ENCODE measurements at places on chromosomes 7 and 10. TPM values are rescaled to one million over a fixed set of nuclear protein-coding genes. Genes with fewer than 3 reads are reported as not detected.

The MARCHF5 gene
- total RNA-seq, result 42.6 TPM

The NAT16 gene
- total RNA-seq, result not detected

The FOXI2 gene
- total RNA-seq, result not detected

The TRIP6 gene
- total RNA-seq, result 21.4 TPM

The VGF gene
- 0.40 TPM for total RNA-seq

DNA sequence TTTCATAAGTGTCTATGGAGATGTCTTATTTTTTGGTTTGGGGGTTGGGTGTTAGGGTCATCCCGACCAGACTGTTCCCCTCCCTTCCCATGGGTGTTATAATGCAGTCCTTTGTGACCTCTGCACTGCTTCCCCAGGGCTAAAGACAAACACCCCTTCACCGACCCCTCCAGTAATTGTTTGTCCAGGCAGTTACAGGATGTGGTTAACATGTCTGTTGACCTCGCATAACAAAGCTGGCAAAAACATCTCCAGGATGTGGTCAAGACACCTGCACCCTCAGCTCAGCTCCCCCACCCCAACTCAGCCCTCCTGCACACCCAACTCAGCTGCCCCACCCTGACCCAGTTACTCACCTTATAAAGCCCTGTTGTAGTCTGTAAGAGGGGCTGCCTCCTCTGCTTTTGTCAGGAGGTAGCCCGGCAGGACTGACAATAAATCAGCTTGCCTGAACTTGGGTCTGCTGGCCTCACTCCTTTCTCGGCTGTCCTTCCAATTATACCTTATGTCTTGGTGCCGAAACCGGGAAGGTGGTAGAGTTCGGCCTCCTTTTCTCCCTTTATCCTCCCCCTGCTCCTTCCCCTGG, 102.2 kb downstream of the ZNF92 start:
- DNase-seq, result no peak

DNA sequence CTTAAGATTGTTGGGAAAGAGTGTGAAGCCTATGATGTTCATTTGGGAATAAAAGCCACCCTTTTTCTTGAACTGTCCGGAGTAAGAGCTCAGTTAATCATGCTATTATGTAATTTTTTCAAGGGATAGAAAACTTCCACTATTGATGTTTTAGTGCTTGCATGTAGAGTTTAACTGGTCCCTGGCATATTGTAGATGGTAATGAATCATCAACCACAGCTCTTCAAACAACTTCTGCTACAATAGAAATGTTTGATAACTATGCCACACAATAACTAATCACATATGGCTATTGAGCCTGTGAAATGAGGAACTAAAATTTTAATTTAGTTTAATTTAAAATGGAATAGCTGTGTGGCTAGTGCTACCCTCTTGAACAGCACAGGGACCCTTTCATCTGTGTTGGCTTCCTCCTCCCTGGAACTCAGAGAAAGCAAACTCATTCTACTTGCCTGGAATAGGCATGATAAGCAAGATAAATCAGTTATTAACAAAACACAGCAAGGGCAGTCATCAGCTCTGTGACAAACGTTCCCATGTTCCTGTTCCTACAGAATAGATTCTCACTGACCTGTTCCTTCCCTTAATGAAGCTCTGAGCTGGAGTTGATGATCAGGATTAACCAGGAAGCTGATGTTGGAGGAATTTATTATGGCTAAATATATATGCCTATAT, 4.9 kb upstream of the SRI start:
- no peak for DNase-seq

DNA sequence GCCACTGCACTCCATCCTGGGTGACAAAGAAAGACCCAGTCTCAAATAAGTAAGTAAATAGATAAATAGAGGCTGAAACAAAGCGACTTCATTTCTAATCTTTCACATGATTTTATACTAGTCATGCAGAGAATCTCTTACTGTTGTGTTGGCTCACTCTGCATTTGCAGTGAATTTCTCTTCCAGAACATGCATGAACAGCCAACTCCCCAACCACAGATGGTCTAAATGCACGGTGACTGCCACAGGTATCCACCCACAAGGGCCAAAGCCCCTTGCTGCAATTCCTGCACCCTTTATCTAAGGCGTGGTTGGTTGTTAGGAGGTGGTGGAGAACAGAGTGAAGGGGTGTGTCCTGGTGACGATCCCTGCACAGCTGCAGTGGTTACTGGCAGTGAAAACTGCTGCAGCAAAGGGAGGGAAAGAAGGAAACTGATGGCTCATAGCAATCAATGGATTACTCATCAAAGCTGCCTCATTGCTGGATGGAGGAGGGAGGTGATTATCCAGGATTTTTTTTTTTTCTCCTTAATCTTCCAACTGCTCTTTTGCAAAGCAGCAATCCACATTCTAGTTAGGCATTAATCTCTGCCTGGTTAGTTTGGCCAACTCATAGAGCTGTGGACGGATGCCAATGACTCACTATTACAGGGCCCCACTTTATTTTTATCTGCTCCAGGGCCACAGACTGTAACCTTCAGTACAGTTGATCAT, 50.6 kb downstream of the PRTFDC1 start:
- peak; percentile 68 for DNase-seq

GRCh38 chr10:80870282-80870681, 332.6 kb downstream of the SH2D4B start:
- DNase-seq, result no peak

DNA sequence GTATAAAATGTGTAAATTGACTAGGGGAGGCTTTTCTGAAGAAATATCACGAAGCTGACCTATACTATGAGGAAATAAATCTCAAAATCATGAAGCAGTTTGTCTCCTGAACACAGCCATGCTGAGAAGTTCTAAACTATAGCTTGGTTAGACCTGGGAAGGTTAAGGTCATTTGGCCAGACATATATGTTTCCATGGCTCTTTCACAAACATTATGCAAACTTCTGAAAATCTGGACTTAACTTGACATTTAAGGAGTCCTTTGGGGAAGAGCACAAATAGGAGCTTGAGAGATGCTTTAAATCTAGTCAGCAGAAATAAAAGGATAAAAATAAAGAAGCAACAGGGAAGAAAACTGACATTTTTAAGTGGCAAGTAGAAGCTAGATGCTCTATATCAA, 115.9 kb upstream of the MEOX2 start:
- no peak for DNase-seq

DNA sequence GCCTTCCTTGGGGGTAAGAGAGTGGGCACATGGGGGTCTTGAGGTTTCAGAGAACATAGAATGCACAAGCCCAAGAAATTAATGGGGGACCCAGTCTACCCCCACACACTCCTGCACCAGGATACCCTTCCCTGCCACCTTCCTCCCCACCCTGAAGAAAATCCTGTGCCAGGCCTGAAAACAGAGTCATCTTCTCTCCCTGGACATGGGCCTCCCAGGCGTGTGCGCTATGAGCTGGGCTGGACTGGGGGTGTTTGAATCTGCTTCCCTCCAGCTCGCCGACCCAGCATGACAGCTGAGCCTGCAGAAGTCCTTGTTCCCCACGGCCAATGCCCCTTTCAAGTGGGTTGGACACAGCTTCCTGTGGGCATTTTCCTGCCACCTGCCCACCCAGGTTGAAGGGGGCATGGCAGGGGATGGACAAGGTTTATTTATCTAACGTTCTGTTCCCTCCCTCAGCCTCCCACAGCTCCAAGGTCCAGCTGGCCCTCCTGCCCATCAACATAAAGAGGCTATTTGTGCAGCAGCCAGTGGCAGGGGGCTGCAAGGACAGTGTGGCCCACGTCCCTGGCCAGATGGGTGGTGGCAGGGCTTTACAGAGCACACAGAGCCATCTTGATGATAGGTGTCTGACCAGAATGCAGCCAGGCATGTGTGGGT, 141.0 kb downstream of the SH3PXD2A start:
- no peak for DNase-seq

DNA sequence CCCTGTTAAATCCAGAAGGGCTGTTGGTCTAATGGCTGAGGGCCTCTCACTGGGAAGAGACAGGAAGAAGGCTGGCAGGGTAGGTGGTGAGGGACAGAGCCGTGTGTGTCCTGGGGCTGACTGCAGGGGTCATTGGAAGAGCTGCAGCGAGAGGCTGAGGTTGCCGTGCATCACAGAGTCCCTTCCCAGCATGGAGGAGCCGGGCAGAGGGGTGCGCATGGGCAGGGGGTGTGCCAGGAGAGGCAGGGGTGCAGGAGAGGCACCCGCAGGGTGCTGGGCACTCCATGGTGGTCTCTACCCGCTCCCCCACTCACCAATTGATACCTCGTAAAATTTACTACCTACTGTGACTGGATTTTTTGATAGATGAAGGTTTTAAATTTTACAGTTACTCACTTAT, 124.3 kb downstream of the ACTR3B start:
- no peak for DNase-seq

DNA sequence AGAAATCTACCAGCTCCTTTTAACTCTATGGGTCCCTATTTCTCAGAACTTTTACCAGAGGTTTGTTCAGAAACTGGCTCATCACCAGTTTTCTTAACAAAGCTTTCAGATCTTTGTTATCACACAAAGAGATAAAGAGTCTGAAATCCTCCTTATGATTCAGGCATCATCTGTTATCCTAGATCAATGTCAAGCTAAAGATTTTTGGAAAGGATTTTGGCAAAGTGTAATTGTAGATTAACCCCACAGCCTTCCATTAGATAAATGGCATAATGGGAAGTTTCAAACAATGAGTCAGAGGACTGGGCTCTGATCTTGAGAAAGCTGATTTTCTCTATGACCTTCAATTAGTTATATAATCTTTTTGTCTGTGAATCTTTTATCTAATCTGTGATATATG, 192.2 kb downstream of the NXPH1 start:
- DNase-seq, result no peak

DNA sequence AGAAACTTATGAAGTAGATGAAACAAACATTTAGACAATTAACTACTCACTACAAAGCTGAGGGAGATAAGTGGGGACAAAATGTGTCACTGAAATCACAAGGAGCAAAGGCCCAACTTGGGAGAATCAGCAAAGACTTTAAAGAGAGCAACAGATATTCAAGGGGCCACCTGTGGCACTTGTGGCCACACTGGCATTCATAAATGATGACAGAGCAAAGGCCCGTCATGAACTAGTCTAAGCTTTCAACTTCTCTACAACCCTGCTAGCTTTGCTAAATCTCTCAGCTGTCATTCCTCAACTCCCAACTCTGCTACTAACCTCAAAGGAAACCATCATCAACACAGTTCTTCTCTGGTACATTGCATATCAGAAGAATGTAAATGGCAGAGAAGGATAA, 178.4 kb downstream of the CPEB3 start:
- no peak for DNase-seq

GRCh38 chr7:33677556-33677955, 227.8 kb upstream of the BMPER start:
- no peak for DNase-seq

- no peak for DNase-seq
These were observed 27.0 kb downstream of the GHRHR start for GRCh38 chr7:30990673-30991170.

DNA sequence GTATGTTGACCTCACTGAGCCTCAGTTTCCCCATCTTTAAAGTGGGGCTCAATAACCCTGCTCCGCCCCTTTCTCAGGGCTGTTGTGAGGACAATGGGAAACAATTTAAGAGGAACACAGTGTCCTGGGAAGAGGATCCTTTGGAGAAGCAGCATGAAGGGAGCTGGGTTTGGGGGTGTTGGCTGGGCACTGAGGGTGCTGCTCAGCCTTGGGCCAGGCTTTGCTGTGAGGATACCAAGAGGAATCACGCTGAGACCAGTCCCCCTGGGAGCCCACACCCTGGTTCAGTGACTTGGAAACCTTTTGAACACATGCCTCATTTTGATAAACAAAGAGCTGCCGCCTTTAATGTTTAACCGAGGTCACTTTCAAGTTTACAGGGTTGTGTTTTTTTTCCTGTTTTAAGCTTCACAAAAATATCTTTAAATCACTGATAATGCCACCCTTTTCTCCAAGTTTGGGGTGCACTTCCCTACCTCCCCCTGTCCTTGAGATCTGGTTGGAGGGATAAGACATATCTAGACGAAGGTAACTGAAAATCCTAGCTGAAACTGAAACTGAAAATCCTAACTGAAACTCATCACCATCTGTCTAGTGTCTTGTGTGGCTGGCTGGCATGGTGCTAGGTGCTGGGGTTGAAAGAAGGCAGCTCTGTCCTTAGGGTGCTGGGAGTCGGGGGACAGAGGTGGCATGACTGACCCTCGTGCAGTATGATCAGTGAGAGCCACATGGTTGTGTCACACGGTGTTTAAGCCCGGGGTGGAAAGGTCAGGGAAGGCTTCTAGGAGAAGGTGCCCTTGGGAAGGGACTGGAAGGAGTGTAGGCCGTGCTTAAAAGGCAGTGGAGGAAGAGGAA, 27.7 kb downstream of the ZNF775 start:
- DNase-seq, result peak; percentile 68

GRCh38 chr7:44390701-44391100, 65.3 kb upstream of the CAMK2B start:
- DNase-seq, result peak; percentile 7

- DNase-seq, result no peak
These were observed 76.8 kb downstream of the CLEC2L start for GRCh38 chr7:139600306-139600705.

GRCh38 chr7:153422291-153423209, 629.6 kb upstream of the DPP6 start:
- DNase-seq, result no peak

DNA sequence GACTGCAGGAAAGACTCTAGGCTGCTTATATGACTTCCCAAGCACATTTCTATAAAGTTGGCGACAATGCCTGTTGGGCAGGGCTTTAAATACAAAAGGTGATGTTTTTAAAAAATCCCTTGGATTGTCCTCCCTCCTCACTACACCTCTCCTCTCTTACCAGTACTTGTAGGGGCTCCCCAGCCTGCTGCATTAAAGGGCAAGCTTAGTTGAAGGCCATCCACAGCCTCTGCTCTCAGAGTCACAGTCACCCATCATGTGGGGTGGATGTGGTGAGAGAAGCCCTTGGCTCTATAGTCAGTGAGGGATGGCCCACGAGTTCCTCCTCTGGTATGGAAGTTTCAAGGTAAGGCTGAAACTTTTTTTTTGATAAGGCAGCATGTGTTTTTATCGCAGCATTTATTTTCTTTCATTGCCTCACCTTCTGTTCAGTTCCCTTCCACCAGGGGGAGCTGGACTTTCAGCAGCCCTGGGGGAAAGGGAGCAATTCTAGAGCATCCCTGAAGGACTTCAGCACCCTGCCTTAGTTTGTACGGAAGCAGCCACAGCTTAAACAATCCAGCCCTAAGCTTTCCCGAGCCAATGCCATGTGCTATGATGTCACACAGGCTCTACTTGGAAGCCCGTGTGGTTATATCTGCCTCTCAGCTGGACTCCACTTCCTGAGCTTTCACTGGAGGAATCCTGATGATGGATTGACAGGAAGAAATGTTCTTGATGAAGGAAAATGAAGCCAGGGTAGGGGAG, 131.9 kb downstream of the CALCR start:
- no peak for DNase-seq

- DNase-seq, result no peak
These were observed 781.7 kb upstream of the GHITM start for GRCh38 chr10:83357627-83358026.

GRCh38 chr7:157521061-157521731, 184.4 kb downstream of the DNAJB6 start:
- DNase-seq, result no peak

DNA sequence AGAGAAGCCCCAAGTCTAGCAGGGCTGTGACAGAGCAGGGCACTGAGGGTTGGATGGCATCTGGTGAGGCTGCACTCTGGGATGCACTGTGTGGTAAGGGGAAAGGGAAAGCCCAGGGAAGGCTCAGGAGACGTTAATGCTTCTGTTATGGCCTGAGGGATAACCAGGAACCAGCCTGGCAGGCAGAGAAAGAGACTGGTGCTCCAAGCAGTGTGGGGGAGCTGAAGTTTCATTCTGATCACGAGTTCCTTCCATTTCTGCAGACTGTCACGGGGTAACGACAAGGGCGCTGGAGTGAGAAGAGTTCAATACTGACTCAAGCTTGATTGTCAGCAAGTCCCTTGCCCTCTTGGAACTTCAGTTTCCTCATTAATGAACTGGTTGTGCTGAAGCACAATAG, 730.9 kb downstream of the GRID1 start:
- no peak for DNase-seq
